ENCODE measurements at places on chromosomes 4 and X.

DNA sequence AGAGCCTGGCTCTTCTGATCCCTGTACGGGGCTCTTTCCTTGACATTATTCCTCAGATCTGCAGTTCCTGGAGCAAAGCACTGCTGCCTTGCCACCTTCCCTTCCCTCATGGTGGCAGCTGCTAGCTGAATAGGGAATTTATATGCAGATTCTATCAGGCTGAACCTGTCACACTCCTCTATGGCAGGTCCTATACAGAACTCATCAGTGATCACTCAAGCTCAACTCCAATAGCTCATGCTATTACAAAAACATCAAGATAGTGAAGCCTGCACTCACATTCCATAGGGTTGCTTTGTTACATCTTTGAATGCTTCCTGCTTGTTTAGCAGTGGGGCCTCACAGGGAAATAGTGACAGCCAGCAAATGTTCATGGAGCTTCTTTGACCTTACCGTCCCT, 71.7 kb downstream of the SLC2A9 start:
- no peak for DNase-seq

- DNase-seq, result no peak
Measured at GRCh38 chr4:143524211-143524610, 10.7 kb downstream of the SMARCA5 start.

DNA sequence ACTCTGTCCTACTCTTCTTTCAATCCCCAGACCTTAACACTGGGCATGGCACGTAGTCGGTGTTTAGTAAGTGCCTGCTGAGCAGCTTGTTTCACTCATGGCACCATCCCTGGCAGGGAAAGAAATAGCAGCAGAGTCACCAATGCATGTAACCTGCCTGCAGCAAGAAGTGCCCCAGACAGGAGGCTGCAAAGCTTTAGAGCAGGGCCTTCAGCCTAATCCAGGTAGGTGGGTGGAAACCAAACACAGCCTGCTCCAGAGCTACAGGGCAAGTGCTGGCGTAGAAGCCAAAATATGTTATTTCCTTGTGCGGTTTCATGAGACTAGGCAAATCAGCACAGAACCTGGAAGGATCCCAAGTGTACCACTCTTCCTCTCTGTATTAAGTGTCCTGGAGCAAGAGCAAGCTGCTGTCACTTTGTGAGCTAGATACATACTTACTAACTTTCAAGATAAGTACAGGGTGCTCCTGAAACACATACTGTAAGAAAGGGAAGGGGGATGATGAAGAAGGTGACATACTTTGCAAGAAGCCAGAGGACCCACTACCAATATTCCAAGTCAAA, 5.5 kb downstream of the PROM1 start:
- no peak for DNase-seq

DNA sequence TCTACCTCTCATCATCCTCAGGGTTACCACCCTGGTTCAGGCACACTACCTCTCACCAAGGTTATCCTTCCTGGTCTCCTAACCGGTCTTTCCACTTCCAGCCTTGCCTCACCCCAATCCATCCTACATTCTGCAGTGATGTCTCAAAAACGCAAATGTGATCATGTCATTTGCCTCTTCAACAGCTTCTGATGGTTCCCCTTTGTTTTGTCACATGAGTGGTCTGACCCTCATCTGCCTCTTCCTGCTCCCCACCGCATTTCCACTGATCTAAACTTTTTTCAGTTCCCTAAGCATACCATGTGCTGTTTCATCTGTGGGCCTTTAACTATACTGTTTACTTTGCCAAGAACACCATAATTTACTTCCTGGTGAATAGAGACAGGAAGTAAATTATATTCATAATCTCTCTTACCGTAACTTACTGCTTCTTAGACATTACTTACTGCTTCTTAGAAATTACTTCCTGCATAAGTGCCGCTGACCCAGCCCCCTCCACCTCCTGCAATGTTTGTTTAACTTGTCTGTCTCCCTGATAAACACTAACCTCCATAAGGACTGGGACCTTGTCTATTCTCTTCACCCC, 27.1 kb upstream of the NSUN7 start:
- DNase-seq, result no peak

- DNase-seq, result no peak
Measured at GRCh38 chr4:164846566-164846965, 30.4 kb upstream of the APELA start.

DNA sequence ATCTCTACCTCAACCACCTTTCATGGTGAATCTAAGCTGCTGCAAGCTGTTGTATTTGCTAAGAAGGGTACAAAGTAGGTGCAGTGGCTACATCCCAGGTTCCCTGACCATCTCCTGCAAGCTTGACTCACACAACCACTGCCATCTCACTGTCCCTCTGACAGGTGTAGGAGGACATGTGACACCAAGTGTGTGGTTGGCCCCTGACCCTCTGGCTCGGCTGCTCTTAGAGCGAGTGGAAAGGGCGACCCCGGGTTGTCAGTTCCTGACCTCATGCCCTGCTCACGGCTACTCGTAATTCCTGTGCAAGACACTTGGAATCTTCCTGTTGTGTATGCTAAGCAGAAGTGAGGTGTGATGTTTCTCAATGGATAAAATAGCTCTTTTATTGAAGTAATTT, 184.4 kb downstream of the DCLK2 start:
- no peak for DNase-seq

- DNase-seq, result peak; percentile 54
Measured at GRCh38 chrX:1453951-1454785, 1.5 kb upstream of the ASMTL start.

- DNase-seq, result peak; percentile 47
Measured at GRCh38 chr4:1347410-1347864, 429 bp downstream of the UVSSA start.

DNA sequence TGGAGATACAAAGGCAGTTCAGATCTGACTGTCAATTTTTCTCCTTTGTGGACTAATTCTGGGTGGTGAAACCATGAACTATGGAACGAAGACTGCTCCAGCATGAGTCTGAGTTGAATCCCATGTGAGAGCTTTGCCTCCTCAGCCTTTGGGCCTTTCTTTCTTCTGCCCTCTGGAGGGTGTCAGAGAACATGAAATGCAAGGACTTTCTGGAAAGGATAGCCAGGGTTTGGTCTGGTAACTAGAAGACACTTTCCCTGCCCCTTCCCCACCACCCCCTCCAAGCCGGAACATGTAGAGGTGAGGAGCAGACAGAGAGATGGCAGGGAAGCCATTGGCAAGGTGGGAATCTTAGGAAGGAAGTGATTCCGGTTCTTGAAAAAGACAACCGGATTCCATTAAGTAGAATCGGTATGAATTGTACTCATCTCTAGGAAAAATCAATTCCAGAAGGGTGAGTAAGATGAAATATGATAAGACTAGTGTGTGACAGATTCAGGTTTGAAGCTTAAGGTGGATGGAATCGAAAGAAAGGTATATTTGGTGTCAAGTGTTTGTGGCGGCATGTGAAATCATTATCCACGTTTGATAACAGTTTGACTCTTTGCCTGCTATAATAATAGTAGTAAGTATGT, 19.0 kb downstream of the FHL1 start:
- no peak for DNase-seq

- DNase-seq, result no peak
Measured at GRCh38 chr4:139913398-139913990, 240.5 kb downstream of the MAML3 start.

DNA sequence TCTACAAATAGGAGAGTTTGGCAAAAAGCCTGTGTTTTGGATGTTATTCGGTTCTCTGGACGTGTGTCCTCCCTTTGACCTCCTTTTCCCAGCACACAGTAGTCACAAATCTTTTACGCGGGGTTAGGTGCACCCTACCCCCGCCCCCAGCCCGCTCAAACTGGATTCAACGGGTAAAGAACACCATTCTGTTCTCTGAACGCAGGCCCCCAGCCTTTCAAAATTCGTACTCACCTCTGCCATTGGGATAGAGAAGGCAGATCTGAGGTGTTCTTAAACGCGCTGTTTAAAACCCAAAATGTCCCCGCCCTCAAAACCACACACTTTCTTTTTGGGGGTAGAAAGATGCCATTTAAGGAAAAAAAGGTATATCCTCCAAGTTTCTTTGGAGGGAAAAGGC, 2.7 kb downstream of the LEF1 start:
- no peak for DNase-seq

DNA sequence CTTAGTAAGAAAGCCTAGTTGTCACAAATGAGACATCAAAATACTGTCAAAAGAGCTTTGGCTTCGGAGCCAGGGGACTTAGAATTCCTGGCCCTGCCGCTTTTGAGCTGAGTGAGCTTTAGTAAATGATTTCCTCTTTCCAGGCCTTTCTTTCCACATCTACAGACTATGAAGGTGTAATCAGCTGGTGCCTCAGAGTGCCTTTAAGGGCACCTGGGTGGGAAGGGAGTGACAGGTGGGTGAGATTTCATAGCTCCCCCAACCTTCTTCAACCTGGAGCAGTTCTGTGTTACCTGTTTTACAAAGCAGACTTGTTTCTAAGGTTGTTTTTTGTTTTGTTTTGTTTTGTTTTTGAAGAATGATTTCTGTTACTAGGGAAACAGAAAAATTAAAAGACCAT, 154.7 kb upstream of the BOD1L1 start:
- DNase-seq, result no peak

- no peak for DNase-seq
Measured at GRCh38 chr4:78336093-78336943, 215.3 kb upstream of the ANXA3 start.
